ENCODE measurements at places on chromosomes 11 and 22.

- no peak for DNase-seq
Measured at GRCh38 chr11:44304091-44305025, 5.6 kb downstream of the ALX4 start.

DNA sequence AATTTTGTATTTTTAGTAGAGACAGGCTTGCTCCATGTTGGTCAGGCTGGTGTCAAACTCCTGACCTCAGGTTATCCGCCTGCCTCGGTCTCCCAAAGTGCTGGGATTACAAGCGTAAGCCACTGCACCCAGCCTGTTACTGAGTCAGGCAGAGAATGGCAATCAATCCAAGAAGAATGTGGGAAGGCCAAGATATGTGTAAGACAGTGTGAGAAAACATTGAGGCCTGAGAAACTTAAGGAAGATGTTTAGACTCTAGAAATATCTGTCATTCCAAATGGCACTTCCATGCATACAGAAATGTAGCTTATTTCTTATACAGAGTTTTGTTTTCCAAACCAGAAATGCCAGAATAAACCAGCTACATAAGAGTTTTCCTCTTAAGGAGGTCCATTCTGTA lies 248.5 kb downstream of the ETS1 start:
- DNase-seq: no peak

DNA sequence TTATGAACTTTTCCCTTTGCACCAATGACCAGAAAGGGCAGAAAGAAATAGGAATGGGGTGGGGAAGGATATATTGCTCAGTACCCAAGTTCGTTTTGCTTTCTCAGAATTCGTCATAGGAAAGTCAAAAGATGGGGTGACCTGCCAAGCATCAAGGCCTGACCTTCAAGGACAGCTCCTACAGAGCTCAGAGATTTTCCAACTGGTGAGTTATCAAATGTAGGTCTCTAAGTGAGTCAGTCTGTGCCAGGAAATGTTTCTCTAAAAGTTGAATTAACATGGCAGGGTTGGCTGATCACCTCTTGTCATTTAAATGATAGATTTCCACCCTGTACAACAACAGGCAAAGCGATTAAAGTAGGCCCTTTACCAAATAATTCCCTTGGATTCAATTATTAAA lies 307.2 kb downstream of the CADM1 start:
- DNase-seq: no peak

GRCh38 chr11:131108760-131109159 lies 192.5 kb upstream of the SNX19 start:
- DNase-seq: no peak

DNA sequence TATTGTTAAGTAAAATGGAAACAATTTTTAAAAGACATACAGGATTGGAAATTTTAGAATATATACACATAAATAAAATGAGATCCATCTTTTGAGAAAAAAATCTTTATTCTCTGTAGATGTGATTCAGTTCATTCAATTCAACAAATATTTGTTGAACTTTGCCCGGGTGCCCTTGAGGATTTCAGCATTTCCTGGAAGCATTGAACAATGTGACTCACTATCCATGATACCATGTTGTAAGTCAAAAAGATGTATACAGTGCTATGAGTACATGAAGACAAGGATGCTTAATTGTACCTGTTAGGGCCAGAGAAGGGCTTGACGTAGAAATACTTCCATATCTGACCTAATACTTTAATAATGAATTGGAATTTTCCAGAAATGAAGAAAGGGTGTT lies 353.7 kb downstream of the METTL15 start:
- no peak for DNase-seq

- DNase-seq: no peak
Measured at GRCh38 chr22:25563761-25564319, 635 bp upstream of the GRK3 start.

GRCh38 chr11:111981270-111981669 lies 43.9 kb upstream of the DLAT start:
- no peak for DNase-seq

- no peak for DNase-seq
Measured at GRCh38 chr11:65579291-65579690, 3.4 kb downstream of the EHBP1L1 start.

Data from HTR-8/SVneo (cell line).